ENCODE measurements at places on chromosomes 6 and 20.

DNA sequence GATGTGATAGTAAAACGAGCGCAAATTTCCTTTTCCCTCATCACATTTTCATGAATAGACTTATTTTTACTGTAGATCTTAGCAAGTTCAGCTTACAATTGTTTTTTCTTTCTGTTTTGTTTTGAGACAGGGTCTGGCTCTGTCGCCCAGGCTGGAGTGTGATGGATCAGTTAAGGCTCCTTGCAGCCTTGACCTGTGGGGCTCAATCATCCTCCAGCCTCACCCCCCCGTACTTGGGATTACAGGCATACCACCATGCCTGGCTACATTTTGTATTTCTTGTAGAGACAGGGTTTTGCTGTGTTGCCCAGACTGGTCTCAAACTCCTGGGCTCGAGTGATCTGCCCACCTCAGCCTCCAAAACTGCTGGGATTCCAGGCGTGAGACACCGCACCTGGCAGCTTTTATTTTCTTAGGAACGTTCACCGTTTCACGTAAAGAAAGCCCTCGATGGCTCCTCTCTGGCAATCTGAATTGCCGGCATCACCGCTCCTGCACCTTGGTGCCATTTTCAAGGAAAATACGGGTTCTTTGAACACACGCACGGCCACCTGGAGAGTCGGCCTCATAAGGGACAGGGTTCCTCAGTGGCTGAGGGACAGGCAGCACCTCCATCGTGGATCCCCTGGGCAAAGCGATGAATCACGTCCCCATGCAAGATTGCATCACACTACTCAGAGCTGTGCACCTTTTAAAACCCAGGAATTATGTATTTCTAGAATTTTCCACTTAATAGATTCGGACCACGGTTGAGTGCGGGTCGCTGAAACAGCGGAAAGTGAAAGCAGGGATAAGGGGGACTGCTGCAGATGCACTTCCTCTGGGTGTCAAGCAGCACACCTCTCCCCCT, 78.7 kb downstream of the IRF4 start:
- no peak for DNase-seq

DNA sequence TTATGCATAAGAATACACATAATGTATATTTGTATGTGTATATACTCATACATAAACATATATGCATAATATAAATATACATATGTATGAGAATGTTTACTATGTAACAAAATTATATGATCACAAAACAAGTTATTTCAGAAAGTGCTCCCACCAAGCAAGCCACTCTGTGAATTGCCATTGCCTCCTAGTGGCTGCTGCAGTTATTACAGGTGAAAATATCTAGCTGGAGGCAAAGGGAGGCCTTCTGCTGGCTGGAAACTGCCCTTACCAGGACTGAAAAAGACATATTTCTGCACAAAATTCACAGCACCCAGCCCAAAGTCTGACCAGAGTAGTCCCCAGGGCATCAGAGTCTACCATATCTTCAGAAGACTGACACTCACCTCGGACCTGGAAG, 14.4 kb upstream of the ADAM33 start:
- DNase-seq = no peak

- no peak for DNase-seq
Measured at GRCh38 chr20:31719644-31720485, 2.8 kb downstream of the BCL2L1 start.

DNA sequence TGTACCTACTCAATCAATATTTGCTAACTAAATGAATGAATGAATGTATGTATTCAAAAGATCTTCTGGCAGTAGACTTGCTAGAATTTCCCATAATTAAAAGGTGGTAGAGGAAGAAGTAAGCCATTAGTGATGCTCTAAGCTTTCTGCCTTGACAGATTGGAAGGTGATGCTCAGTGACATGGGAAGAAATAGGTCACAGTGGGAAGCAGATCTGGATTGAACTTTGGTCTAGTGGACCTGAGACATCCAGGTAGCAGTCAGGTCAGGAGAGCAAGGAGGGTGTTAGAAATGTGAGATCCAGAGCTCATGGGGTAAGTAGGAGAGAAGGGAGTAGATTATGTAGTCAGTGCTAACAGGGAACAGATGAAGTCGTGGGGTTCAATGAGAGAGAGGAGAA, 106.4 kb downstream of the SNX5 start:
- no peak for DNase-seq

- DNase-seq = no peak
Measured at GRCh38 chr6:56642366-56643261, at the start of gene DST. TSS of gene DST (minus strand) at chr6:56642889.

GRCh38 chr20:45014671-45015415, 48.5 kb downstream of the STK4 start:
- no peak for DNase-seq

- DNase-seq = no peak
Measured at GRCh38 chr20:50691573-50692551, 520 bp upstream of the RIPOR3 start.

DNA sequence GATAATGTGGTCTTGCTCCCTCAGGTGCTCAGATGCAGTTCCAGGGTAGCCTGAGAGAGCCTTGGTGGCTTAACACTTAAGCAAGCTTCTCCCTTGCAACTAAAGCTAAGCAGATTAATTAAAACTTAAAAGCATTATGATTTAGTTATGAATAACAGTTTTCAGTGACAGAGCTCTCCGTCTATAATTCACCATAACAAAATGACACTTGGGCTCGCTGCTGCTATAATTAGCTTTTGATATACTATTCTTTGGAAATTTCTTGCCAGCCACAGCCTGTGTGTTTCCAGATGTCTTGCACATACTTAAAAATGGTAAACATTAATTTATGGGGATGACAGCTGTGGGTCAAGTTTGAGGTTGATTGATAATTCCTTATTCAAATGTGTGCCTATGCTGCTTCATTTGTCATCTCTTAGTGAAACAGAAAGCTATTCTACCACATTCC, 380.5 kb downstream of the TFAP2B start:
- no peak for DNase-seq

GRCh38 chr6:85287654-85288053, 162.2 kb upstream of the NT5E start:
- no peak for DNase-seq

DNA sequence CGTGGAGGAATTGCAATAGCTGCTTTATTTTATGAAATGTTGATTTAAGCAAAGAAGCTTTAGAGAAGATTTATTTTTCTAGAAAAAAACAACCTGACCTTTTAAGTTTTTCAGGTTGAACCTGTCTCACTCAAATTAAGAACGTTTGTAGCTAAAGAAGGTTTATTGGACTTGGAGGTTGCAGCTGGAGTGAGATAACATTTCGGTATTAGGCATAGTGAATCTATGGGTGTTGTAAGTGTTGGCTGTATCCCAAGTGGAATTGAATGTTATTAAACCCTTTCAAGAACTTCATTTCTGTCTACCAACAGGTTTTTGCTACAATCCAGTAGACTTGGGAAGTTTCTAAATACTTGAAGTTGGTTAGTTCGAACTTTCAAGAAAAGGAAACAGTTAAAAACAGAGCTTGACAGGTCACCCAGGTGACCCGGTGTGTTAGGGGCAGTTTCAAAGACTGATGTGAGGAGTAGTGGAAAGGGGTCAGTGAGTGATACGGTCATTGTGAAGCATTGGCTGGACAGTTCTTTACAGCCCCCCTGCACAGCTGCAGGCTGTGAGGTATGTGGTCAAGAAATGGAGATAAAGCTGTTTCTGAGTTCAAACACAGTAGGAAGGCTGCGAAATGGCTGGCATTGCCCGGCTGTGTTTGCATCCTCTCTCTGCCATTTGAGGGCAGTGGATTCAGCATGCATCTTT, 2.4 kb upstream of the TBCC start:
- DNase-seq = no peak

DNA sequence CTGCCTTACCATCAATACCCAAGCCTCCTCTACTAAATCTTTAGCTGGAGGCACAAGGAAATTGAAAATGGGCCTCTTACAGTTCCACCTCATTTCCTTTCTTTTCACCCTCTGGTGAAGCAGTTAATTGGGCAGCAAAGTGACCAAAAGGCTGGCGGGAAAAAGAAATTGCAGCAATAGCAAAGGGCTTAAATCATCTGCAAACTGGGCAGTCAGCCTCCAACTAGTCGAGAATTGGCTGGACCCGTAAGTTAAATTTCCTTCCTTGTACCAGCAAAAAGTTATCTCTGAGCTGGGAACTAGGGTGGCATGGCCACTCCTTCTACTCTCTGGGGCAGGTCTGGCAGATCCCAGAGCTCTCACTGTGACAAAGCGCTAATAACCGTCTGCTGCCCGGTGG, 33.5 kb downstream of the GHRH start:
- no peak for DNase-seq

- DNase-seq = peak; percentile 46
Measured at GRCh38 chr6:92777146-92777740, 642.1 kb downstream of the EPHA7 start.

DNA sequence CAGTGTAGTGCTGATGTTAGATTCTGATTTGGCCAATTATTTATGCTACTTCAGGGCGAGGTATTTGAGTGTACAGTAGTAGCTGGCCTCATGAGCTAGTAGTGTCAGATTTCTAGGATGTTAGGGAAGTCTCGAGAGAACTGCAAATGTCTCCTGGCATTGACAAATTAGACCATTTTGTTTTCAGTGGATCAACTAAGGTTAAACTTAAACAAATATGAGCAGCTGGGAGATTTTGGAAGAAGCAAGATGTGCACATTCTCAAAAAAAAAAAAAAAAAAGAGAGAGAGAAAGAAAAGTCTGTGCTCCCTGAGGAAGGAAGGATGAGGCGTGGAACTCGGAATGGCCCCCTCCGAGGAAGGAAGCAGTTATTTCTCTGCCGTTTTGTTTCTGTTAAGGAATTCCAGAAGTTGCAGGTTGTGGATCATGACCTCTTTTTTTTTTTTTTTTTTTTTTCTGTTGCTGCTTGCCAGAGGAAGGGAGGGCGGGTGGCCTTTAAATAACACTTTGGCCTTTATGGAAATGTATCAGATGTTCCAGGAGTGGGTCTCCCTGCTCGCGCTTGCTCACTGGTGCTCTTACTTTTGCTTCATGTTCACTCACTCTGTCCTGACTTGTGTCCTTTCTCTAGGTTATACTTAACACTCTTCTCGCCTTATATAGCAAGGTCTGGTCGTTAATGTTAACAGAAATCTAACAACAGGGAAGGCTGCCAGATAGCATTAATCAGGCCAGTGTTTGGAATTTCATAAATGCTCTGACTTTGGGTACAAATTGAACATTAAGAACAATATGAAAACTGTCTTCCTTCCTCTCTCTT, 124.4 kb downstream of the TCP11 start:
- no peak for DNase-seq

GRCh38 chr6:18510644-18511033, 123.5 kb downstream of the RNF144B start:
- DNase-seq = no peak

DNA sequence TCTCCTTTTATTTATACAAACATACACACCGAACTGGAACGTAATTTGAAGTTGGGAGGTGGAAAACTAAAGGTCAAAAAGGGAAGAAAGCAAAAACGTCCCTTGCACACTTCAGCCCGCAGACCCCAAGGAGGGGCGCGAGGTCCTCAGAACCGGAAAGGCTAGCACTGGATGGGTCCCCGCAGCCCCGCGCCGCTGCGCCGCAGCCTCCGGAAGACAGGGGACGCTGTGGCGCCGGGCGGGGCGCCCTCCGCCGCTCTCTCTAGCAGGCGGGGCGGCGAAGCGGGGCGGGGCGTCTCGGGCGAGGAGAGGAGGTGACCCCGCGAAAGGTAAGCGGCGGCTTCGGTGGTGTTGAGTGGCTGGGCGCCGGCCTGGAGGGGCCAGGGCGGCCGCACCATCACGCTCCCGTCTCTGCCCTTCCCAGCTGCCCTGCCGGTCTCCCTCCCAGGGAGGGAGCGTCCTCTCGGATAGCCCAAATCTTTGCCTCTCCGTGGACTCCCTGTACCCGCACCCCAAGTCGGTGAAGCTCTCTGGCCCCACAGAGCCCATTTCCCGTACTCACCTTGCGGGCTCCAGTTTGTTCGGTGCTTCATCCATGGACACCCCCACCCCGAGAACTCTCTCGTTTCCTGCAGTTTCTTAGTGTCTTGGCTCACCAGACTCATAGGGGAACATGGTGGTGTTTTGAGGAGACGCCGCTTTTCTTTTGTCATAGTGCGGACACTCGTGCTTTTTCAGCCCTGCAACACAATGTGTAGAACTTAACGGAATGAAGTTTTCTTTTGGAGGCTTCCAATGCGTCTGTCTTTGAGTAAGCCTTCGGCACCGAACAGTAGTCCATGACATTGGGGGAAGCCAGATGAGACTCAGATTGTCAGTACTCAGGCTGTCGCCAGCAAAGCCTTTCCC, at the start of gene SMIM8:
Gene SMIM8, plus strand, starts transcription at position 285 of the 909 bp plus-strand sequence. CDS start 14,444 bp downstream, outside the sequence.
- no peak for DNase-seq

DNA sequence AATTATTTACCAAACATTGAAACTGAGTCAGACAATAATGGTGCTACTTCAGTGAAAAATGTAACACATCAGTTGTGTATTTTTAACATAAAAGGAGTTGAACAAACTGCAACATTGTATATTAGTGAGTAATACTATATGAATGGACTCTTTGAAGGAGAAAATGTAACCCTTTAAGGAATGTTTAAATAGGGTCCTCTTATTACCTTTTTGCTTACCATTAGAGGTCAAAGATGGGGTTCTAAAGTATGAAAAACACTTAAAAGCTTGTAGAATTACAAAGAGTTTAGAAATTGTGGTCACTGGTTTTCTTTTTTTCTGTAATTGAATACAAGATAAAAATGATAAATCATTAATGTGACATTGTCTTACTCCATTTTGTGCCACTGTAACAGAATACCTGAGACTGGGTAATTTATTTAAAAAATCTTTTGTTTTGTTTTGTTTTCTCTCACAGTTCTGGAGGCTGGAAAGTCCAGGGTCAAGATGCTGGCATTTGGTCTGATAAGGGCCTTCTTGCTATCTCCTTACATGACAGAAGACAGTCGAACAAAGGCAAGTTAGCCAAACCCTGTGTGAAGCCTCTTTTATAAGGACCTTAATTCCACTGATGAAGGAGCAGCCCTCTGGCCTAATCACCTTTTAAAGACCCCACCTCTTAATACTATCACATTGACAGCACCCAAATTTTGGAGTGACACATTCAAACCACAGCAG, 43.2 kb downstream of the SESN1 start:
- no peak for DNase-seq

DNA sequence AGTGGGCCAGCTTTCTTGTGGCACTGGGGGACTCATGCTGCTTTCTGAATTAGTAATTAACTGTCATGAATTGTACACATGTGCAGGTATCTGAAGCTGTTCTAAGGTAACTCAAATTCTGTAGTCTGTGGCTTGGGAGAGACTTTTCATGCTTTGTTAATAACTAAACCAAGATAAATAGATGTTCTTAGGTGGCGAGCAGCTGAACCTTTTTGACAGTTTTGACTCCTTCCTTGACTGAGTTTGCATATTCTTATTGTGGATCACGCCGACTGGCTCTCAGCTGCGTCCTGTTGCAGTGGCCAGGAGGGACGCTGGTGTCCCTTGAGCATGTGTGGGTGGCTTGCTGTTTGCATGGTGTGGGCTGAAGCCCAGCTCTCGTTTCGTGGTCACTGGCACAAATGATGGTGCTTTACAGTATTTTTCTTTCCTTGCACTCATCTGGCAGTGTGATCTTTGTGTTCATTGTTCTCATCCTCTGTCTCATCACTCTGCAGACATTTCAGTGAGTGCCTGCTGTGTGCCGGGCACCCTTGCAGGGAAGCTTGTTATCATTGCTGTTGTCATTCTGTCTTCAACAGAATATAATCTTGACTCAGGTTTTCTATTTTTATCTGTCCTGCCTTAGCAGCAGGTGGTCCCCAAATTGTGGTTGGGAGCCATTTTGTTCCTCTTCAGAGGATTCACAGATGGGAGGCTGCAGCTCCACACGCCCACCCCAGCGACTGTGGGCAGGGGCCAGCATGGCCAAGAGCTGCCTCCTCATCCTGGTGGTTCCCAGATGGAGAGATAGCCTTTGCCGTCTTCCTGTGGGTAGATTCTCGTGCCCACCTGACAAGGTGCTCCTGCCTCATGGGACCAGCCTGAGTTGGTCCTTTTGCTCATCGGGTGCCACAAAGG, 39.6 kb downstream of the DUSP22 start:
- DNase-seq = no peak

- no peak for DNase-seq
Measured at GRCh38 chr6:24600903-24601302, 45.1 kb downstream of the KIAA0319 start.

Measured in NCI-H1436 treated with DMSO at 0.1 percent for 48 hours (cell line).